ENCODE measurements at places on chromosomes 5 and 9.
A peak's percentile ranks its signal among the peaks of the same experiment; 100 is the strongest.

DNA sequence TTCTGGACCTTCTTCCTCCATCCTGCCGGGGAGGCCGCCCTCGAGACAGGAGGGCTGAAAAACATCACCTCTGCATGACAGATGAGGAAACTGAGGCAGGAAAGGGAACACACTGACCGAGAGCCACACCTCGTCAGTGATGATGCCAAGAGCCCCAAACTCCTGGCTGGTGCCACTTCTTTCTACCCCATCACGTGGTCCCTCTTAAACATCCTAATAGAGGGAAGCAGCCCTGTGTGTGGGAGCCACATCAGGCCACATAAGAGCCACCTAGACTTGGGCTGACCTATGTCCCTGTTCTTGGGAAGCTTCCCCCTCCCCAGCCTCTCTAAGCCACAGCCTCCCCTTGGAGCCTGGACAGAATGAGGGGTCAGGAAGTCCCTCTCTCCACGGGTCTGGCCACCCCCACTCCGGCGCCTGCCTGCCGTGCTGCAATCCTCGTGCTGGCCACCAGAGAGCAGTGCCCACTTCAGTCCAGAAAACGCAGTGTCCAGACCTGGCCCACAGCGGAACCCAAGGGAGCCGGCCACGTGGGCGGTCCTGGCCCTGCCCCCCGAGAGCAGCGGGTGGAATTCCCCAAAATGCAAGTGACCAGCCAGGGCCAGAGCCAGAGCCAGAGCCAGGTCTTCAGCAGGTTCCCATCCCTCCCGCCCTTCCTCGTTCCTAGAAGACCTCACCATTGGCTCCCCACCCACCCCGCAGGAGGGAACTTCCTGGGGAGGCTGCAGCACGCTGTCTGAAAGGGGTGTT lies 54.7 kb upstream of the SARDH start:
- peak; percentile 62 for DNase-seq

DNA sequence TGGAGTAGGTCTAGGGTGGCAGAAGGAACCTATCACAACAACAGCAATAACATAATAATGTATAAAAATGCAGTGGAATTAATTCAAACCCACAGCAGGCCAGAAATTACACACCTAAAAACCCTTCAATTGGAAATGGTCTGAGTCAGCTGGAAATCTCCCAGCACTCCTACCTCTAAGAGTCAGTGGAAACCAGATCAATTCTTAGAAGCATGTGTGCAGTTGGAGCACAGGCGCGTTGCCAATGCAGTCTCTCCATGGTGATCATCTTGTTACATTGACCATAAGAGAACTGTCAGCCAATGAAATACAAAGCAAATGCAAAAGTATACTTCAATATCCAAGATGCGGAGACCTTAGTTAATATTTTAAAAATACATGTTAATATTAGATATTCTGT lies 15.1 kb upstream of the CSNK1G3 start:
- DNase-seq: peak; percentile 8

DNA sequence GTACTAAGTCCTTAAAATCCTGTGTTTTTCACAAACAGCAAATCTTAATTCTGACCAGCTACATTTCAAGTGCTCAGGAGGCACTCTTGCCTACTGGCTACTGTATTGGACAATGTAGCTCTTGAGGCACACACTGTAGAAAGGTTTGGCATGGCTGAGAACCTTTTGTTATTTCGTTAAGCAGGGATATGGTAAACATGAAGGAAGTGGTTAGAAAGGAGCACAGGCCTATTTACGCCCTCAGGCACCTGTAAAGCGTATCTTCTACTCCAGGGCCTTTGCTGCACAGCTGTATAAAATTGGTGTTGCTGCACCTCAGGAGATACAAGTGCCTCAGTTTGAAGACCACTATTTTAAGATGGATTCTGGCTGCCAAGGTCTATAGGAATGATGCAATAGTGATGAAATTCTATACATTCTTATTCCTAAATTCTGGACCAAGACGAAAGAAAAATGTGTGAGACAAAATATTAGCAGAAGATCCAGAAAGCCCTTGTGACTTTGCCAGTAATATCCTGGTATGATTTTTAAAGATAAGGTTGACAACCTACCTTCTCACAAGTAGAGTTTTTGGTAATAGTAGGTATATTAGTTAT lies 9.3 kb upstream of the OTULIN start:
- no peak for DNase-seq

DNA sequence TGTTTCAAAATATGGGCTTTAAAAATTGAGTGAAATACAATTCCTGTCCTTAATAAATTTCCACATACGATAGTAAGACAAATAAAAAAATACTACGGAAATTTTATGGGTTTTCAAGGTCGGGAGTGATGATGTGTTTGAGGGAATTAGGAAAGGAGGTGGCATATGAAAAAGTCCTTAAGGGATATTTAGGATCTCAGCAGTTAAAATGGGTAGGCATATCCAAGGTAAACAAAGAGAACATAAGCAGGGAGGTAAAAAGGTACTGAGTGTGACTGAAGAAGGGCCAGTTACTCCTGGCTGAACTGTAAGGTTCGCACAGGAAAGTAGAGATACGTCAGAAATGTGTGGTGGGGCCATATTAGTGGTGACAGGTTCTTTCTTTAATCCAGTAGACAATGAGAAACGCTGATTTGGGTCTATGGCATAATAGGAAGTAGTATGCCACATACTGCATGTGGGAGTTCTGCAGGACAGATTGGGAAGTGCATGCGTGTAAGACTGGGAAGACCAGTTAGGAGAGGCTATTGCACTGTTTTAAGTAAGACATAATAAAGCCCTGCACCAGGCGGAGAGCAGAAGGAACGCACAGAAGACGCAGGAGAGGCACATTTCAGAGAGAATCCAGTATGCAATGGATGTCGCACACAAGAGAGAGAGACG lies 937 bp upstream of the HMGCR start:
- no peak for DNase-seq

GRCh38 chr5:126525630-126526245 lies 69.3 kb downstream of the ALDH7A1 start:
- no peak for DNase-seq

GRCh38 chr5:139683295-139684271 lies 35.4 kb downstream of the CXXC5 start:
- no peak for DNase-seq

DNA sequence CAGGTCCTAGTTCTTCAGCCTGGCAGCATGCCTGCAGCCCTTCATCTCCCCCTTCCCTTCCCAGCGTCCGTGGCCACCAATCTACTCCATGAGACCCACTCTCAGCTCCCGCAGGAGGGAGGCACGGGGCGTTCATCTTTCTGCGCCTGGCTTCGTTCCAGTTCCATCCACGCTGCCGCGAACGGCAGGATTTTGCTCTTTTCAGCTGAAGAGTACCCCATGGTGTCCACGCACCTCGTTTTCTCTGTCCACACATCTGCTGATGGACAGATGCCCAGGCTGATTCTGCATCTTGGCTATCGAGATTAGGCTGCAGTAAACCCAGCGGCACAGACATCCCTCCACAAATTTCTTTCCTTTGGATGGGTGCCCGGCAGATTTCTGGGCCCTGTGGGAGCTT lies 30.5 kb upstream of the NKD2 start:
- DNase-seq: no peak

GRCh38 chr9:78507037-78507436 lies 210.1 kb downstream of the PSAT1 start:
- no peak for DNase-seq

- DNase-seq: no peak
These were observed 456.3 kb downstream of the HINT1 start for GRCh38 chr5:130708754-130709153.

GRCh38 chr9:120191141-120191540 lies 388.8 kb downstream of the CDK5RAP2 start:
- DNase-seq: no peak

DNA sequence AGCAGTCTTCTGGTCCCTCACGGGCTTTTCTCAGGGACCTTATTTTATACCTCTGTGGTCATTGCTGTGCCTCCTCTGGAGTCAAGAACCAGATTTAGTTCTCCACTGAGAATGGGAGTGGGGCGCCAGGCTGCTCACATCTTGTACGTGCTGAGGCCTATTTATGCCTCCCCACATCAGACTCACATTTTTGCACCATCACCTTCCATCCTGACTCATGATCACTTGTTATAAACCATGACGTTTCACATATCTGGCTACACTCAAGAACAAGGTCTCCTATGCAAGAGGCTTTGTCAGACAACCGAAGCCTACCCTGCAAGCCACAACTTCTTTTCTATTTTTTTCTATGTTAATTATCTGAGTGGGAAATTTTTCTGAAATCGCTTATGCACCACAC lies 10.7 kb downstream of the PRUNE2 start:
- DNase-seq: no peak

DNA sequence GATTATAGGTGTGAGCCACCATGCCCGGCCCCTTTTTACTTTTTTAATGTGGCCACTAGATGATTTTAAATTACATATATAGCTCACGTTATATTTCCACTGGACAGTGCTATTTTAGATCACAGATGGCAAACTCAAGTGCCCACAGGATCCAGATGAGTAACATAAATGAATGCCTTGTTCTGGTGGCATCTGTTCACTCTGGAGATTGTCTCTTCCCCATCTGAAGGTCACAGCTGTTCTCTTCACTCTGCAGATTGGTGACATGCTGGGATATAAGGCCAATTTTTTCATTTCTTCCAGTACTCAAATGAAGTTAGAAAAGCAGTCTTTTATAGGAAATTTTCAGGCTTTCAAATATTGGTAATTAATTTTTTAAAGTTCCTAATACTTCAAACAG lies 160.1 kb downstream of the DOCK8 start:
- no peak for DNase-seq

GRCh38 chr9:95150903-95151302 lies 166.6 kb downstream of the FANCC start:
- DNase-seq: no peak

- no peak for DNase-seq
These were observed 102.1 kb upstream of the C9orf72 start for GRCh38 chr9:27675354-27675753.

DNA sequence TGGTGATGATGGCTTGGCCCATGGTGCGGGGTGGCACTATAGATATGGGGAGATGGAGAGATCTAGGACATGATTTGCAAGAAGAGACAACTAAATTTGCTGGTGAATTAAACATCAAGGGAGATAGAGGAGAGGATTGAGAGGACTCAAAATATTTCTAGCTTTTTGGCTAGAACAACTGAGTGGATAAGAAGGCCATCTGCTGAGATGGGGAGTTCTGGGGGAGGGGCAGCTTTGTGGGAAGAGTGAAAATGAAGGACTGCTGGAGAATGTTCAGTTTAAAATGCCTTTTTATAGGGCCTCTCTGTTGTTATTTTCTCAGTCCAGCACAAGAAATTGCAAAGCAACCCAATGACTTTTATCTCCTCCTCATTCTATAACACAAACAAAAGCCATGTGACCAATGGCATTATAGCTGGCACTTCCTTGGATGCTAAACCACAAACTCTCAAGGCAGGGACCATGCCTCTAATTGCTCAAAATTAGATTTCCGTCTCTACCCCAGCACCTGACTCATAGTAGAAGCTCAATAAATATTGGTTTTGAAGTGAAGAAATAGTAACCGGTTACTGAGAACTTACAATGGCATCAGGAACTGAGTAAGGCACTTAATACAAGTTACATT lies 29.8 kb downstream of the JAKMIP2 start:
- no peak for DNase-seq

GRCh38 chr5:85375525-85375924 lies 990.8 kb upstream of the EDIL3 start:
- DNase-seq: no peak

- DNase-seq: peak; percentile 18
These were observed 1.5 kb upstream of the MYO10 start for GRCh38 chr5:16937503-16938161.

DNA sequence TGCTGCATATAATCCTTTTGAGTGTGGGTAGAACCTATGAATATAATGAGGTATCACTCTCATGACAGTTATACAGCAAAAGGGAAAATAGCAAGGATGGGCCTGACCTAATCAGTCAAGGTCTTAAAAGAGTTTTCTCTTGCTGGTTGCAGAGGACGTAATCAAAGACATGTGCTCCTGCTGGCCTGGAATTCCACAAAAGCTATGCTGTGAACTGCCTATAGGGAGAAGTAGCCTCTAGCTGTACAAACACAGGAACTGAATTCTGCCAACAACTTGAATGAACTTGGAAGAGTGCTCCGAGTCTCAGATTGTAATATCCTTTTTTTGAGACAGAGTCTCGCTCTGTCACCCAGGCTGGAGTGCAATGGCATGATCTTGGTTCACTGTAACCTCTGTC lies 195.6 kb downstream of the PLK2 start:
- no peak for DNase-seq

- peak; percentile 38 for DNase-seq
These were observed 6.0 kb downstream of the LARP1 start for GRCh38 chr5:154761046-154761736.

- no peak for DNase-seq
These were observed 100.9 kb downstream of the BOD1 start for GRCh38 chr5:173515526-173515925.

GRCh38 chr5:151083081-151083676 lies 2.3 kb upstream of the TNIP1 start:
- DNase-seq: peak; percentile 84

- DNase-seq: no peak
These were observed 26.1 kb upstream of the MACIR start for GRCh38 chr5:103232393-103232999.

- no peak for DNase-seq
These were observed 243.7 kb downstream of the SEMA5A start for GRCh38 chr5:9302218-9302617.

- DNase-seq: no peak
These were observed 15.5 kb upstream of the SMIM23 start for GRCh38 chr5:171770153-171770552.

GRCh38 chr5:96703995-96704394 lies 41.8 kb downstream of the CAST start:
- DNase-seq: no peak

DNA sequence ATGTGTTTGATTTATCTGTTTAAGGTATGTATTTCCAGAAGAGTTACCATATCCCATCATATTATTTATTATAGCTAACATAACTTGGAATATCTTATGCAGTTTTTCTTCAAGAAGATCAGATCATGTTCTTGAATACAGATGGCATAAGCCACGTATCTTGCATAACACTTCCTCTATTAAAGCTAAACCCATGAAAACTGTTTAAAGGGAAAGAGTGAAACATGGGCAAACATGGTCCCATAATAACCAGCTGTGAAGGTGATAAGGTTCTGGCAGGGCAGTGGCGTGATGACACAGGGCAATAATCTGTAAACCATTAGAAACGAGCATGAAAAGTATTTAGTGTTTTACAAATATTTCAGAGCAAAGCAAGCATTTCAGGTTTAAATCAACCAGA lies 34.2 kb downstream of the EFNA5 start:
- DNase-seq: no peak

DNA sequence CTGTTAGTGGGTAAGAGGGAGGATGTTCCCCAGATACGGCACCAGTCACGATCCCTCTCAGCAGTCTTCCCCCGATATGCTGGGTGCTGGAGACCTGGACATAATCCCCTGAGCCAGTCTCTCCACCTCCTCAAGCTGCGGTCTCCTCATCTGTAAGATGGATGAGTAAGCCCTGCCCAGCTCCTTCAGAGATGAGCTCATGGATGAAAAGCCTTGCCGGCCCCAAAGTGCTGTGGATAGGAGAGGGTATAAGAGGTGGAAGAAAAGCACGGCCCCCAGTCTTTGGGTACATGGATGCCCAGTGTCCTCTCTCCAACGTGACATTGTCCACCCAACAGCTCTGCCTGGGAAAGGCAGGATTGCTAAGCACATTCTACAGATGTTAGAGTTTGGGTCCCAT lies 4.5 kb downstream of the CAMK2A start:
- no peak for DNase-seq
